SJSA1 (cell line): ENCODE measurements at places on chromosomes 13 and 19.

DNA sequence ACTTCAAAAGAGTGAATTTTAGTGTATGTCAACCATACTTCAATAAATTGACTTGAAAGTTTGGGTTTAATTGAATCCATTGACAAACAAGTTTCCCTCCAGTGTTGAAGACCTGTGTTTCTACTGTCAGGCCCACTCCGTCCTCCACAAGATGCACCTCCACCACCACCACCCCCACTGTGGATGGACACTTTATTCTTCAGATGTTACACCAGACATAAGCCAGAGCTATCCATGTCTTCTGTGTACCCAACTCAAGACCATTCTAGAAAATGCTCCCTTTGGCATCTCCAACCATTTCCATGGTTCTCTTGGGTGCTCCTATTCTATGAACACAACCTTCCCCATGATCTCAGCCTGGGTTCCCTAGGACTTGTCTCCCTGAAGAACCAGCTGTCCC lies 207.0 kb downstream of the COL4A1 start:
- DNase-seq: no peak

DNA sequence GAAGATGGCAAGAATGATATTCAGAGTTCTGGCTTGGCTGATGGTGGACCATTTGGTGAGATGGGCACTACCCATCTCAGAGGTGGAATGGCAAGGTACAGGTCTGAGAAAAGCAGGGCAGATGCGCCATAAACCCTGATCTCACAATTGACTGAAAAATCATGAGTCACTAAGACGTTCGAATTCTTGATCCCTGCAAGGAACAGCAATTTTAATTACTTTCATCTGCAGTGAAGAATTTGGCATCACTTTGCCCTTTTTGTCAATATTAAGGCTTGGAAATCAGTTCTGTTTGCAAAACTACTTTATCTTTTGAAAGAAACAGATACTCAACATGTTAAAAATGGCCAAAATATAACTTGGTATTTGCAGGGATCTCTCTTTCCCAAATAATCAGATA lies 38.1 kb downstream of the HTR2A start:
- no peak for DNase-seq

DNA sequence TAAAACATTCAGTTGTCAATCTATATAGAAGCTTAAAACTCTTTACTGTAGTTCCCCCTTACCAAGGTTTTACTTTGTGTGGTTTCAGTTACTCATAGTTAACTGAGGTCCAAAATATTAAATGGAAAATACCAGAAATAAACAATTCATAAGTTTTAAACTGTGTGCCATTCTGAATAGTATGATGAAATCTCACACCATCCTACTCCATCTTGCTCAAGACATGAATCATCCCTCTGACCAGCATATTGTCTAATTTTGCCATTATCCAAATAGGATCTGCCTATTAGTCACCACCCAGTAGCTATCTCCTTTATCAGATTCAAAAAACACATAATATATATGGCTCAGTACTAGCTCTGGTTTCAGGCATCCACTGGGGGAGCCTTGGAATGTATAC lies 22.4 kb downstream of the ZNF571 start:
- no peak for DNase-seq

GRCh38 chr19:46954993-46955812 lies 64.4 kb upstream of the NPAS1 start:
- DNase-seq: no peak

GRCh38 chr19:10454267-10454666 lies 33.9 kb downstream of the PDE4A start:
- DNase-seq: no peak

DNA sequence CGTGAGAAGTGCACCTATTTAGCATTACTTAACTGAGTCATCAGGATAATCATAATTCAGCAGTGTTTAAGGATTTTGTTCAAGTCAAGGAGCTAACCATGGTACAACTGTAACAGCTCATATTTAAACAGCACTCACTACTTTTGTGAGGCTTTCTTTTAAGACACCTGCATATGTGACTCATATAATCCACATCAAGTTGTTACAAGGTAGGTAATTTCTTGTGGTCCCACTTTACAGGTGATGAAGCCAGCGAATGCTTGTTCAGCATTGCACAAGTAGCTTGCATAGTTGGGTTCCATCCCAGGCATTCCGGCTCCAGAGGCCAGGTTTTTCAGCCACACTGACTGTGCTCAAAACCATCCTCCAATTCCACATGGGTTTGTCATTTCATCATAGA lies 569.2 kb downstream of the MYO16 start:
- no peak for DNase-seq

DNA sequence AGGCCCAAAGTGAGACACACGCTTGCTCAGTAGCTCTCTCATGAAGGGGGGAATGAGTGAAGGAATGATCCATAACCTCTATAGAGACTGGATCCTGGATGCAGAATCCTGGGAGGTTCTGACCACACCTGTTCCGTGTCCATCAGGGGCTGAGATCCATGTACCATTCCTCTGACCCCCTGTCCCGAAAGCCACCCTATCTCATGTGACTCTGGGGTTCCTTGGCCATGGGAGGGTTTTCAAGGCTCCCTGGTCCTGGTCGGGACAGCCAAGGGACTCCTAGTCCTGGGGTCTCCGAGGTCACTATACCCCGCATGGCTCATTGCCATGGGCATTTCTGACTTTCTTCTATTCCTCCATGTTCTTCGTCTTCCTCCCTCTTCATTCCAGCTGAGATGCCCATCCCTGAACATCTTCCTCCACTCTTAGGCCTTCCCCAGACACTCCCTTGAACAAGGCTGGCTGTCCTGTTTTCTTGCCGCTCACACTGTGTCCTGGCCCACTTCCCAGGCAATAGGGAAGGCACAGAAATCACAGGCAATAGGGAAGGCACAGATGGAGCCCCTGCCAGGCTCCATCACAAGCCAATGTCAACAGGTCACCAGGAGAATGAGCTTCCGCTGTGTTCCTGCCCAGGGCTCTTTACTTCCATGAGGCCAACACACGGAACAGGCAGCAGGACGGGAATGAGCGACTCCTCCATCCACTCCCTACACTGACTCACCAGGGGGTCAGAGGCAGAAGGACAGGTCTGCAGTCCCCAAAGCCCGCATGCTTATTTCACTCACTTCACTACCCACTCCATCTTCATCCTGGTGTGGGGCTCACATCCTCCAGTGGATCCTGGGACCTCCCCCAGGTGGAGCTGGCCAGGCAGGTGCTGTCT lies 3.2 kb downstream of the CEACAM5 start:
- no peak for DNase-seq

DNA sequence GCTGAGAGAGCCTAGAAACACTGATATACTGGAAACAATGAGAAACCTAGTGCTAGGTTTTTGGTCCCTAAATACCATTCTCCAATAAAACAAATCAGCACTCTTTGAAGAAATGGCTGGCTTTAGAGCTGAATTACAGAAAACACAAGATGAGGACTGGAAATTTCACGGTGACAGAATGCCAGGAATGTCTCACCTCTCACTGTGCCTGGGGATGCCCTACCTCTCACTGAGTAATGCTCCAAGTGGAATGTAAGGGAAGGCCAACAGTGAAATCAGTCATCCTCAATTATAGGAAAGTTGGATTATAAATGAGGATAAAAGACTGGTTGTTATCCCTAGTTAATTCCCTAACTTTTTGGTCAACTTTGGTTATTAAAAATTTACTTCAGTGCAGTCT lies 259.0 kb downstream of the NALCN start:
- DNase-seq: no peak

DNA sequence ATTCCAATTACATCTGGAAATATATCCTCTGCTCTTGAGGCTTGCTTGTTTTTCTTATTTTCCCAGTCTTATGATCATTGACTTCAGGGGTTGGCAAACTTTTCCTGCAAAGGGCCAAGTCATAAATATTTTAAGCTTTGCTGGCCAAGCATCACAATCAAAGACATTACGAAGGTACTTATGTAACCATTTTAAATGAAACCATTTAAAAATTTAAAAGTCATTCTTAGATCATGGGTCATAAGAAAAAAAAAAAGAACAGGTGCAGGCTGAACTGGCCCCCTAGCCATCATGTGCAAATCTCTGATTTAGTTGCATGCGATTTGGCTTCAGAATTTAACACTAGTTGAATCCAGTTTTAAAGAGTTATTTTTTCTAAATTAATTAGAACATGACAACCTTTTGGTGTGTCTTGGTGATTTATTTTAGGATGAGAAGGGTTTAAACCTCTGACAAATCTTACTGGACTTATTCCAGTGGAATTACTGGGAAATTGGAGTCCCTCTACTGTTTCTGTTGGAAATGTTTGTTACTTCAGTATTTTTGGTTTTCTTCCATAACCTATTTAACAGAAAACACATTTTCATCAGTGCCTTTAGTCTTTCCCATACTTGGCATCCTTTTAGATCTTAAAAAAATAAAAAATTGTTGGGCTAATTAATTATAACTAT lies 148.1 kb downstream of the NHLRC3 start:
- no peak for DNase-seq

- DNase-seq: no peak
These were observed 5.4 kb downstream of the FUT5 start for GRCh38 chr19:5864725-5865486.

DNA sequence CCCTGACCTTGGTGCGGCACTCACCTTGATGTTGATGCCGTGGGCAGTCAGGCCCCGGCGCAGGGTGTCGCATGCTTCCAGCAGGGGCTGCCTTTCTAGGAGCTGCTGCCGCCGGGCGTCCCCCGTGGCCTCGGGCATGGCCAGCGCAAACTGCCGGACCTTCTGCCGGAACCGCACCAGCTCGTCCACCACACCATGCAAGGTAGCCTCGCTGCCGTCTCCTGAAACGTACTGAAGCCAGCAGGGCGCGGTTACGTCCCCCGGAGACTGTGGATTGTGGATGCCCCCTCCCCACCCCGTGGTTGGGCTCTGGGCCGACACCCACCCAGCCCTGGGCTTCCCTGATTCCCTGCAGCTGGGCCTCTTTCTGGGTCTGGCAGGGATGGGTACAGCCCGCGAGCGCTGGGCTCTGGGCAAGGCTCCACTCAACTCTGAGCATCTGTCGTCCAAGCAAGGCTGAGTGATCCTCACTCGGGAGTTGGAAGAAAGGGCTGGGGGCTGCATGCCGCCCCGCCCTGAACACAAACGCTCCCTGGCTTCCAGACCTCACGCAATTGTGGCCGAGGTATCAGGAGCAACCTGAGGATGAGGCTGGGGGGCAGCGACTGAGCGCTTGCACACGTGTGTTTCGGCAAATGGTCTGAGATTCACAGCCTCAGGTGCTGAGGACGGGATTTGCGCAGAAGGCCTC lies 27.1 kb downstream of the NAXD start:
- DNase-seq: no peak
